ENCODE measurements at places on chromosomes 2 and 18.

- DNase-seq: no peak
Observed at GRCh38 chr2:120509991-120510735, 164.2 kb downstream of the INHBB start.

GRCh38 chr2:232515639-232516038 lies 4.5 kb upstream of the PRSS56 start:
- DNase-seq: no peak

- no peak for DNase-seq
Observed at GRCh38 chr2:15582710-15583357, 8.8 kb upstream of the DDX1 start.

GRCh38 chr2:2763351-2764000 lies 432.4 kb upstream of the MYT1L start:
- DNase-seq: peak; percentile 7

DNA sequence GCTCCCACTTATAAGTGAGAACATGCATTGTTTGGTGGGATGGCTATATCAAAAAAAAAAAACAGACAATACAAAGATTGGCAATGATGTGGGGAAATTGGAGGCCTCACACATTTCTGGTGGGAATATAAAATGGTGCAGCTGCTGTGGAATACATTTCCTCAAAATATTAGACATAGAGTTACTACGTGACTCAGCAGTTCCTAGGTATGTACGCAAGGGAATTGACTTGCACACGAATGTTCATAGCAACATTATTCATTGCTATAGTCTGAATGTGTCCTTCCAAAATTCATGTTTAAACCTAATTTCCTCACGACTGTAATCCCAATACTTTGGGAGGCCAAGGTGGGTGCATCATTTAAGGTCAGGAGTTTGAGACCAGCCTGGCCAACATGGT lies 2.3 kb upstream of the ARHGEF33 start:
- no peak for DNase-seq

Data from trophoblast cell (in vitro differentiated cells and primary cell).